ENCODE measurements at places on chromosomes 3 and 15. TPM values are rescaled to one million over a fixed set of nuclear protein-coding genes. Genes with fewer than 3 reads are reported as not detected.

GRCh38 chr3:183988216-183988790 lies 29.4 kb downstream of the ABCC5 start:
- DNase-seq: no peak

GRCh38 chr15:66854012-66854965 lies 152.3 kb downstream of the SMAD6 start:
- DNase-seq: no peak

The ESYT3 gene
- 1.1 TPM for total RNA-seq

The SYNM gene
- 2.8 TPM for total RNA-seq

DNA sequence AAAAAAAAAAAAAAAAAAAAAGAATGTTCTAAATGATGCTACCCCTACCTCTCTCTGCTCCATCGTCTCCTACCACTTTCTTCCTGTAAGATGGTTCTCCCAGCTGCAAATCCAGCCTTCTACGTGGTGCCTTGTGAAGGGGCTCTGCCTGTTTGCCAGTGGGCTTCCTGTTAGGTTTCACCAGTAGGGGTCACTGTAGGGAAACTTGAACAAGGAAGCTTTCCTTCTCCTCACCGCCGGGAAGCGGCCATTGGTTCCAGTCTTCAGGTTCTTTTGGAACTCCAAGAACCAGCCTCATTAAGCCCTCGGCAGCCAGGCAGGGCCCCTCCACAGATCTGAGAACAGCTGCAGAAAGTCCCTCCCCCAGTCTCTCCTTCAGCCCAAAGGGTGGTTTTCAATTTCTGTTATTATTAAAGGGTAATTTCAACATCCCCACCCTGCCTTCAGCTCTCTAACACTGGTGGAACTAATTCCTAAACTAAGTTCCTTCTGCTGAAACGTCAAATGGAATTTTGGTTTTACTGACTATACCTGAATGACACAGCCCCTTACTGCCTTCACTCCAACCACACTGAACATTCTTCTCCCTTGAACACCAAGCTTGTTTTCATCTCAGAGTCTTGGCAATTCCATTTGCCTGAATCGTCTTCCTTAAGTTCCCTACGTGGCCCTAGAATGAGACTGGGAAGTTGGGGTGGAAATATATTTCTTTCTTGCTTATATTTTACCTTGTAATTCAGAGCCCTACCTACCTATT lies 13.5 kb downstream of the MCCC1 start:
- peak; percentile 20 for DNase-seq

GRCh38 chr15:60392986-60393790 lies 4.6 kb downstream of the ANXA2 start:
- DNase-seq: no peak

The NEK10 gene
- total RNA-seq: 0.09 TPM

The CELF6 gene
- 0.65 TPM for total RNA-seq

- DNase-seq: no peak
These were observed 311.5 kb upstream of the THBS1 start for GRCh38 chr15:39269352-39269751.
